BE2C (cell line): ENCODE measurements at places on chromosomes 16 and 17.
A peak's percentile ranks its signal among the peaks of the same experiment; 100 is the strongest.

- DNase-seq: no peak
Observed at GRCh38 chr17:28381141-28381825, 9.8 kb downstream of the SARM1 start.

DNA sequence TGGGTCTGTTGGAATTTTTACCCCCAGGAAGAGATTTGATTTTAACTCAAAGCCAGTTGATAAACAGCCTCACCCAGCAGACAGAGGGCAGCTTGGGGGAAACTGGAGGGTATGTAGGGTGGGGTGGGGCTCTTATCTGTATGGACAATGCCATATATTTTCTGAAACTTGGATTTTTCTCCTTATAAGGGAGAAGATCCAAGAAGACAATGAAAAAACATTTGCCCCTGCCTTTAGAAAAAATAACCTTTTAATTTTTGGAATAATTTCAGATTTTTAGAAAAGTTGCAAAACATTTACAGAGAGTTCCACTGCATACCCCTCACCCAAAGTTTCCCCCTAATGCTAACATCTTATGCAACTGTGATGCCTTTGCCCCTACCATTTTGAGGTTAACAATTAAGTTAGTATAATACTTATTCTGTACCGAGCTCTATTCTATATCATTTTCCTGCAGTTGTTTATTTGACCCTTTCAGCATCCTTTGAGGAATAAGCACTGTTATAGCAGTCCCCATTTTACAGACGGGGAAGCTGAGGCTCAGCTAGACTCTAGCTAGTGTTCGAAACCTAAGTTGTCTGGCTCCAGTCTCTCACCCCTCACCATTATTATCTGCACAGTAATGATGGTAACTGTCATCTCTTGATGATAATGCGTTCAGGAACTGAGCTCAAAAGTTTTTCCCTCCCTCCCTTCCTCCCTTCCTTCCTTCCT, 66.4 kb downstream of the PRKCB start:
- DNase-seq: no peak

GRCh38 chr17:57892146-57892819, 42.4 kb upstream of the MRPS23 start:
- peak; percentile 82 for DNase-seq

GRCh38 chr16:69187446-69188235, 677 bp downstream of the SNTB2 start:
- peak; percentile 71 for DNase-seq

DNA sequence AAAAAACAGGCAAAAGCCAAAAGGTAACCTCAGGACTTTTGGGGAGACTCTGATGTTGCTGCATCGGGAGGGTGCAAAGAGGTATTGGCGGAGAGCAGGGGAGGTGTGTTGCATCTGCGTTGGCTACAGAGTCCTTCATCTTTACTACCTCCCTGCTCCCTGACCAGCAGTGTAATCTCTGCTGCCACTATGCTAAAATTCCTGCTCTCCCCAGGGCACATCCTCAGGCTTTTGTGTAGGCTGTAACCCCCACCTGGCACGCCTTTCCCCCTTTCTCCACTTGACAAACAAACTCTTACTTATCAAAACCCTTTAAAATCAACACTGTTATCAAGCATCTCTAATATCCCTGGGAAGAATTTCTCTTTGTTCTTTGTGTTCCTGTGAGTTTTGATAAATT, 435.3 kb downstream of the HAPSTR1 start:
- DNase-seq: no peak

- no peak for DNase-seq
Observed at GRCh38 chr16:53920988-53921387, 217.0 kb downstream of the FTO start.

DNA sequence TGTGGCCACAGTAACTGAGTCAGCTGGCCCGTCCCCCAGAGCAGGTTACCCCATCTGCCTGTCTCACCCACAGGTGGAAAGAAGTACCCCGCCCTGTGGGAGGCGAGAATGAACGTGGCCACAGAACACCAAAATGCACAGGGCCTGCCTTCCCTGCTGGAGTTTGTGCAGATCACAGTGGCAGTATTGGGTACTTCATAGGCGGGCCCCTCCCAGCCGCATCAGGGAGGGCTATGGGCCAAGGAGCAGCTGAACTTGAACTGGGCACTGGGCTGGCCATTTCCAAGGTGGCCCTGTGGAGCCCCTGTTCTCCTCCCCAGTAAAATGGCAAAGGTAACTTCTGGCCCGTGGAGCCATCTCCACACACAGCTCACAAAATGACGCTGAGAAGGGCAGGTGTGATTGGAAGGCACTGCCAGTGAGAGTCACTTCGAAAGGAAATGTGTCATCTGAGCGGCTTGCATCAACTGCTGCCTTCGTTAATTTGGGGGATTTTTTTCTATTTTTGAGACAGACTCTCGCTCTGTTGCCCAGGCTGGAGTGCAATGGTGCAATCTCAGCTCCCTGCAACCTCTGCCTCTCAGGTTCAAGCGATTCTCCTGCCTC, 162.9 kb downstream of the ENGASE start:
- no peak for DNase-seq

GRCh38 chr16:66057057-66057456, 309.4 kb upstream of the CDH5 start:
- no peak for DNase-seq

DNA sequence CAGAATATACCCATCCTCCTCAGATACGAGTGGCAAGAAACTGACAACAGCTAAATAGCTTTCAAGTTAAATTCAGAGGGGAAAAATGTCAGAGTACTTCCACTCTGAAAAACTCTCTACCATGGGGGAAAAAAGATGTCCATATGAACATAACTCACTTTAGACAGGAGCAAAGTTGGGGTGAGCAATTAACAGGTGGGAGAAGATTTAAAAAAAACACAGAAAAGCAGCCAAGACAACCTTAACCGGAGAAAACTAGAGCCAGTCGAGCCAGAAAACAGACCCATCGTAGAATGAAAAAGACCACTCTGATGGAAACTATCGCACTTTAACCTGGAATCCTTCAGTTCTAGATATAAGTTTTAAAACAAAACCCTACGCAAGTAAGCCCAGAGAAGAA, 833 bp downstream of the TERF2 start:
- no peak for DNase-seq

DNA sequence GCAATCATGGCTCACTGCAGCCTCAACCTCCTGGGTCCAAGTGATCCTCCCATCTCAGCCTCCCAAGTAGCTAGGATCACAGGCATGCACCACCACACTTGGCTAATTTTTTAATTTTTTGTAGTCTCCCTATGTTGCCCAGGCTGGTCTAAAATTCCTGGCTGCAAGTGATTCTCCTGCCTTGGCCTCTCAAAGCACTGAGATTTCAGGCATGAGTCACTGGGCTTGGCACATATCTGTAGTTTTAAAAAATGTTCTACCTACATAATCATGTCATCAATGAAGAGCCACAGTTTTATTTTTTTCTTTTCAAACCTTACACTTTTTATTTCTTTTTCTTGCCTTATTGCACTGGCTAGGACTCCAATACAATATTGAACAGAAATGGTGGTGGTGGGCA, 33.1 kb upstream of the COL1A1 start:
- DNase-seq: no peak

DNA sequence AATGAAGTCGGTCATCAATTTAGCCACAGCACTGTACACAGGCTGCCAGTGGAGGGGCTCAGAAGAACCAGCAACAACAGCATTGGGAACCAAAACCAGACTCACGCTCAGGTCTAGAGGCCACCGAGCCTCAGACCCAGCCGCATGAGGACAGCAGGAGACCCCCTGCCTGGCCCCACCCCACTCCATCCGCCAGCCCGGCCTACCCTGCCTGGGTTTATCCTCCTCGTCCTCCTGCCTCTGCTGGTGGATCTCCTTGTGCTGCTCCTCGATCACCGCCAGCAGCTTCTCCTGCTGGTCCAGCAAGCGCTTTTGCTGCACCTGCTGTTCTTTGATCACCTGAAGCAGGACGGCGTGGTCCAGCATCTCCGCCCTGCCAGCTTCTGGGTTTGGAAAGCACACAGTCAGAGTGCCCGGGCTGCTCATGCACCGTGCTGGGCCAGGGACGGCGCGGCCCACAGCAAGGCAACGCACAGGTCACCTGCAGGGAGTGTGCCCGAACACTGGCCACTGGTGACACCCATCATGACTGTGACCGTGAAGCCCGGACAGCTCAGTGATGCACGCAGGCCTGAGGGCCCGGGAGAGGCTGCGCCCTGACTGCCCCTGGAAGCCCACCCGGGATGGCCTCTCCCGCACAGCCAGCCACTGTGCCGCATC, 7.7 kb downstream of the NDUFAF8 start:
- peak; percentile 19 for DNase-seq

DNA sequence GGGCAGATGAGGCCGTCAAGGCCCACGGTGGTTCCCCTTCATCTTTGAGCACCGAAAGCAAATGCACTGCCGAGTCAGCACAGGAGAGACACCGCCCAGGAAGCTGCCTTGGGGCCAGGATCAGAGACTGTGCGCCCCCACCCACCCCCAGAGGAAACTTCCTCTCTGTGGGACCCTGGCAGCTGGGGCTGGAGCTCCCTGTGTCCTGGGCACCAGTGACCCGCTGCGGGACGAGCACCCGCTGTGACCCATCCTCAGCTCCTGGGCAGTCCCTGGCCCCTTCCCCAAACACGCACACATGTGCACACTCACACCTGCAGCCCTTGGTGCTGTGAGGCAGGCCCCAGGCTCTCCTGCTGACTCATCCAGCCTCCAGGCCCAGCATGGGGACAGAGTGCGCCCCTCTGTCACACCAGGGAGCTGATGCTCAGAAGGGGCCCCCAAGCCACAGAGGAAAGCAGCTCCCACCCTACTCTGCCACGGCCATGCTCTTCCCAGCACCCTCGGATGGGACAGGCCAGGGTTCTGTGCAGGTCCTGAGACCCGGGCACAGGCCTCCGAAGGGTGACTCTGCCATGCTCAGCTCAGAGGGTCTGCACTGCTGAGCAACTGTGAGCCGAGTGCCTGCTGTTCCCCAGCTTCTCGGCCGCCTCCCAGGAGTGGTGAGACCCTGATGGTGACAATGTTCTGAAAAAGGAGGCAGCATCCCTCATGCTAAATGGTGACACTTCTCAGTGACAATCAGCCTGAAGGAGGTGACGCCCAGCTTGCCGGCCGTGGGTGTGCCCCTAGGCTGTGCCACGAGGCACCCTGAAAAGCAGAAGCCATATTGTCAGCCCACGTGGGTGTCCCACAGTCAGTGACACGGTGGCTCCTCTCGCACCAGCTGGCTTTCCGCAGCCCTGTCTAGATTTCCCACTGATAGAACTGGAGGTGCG, 3.6 kb downstream of the PIEZO1 start:
- DNase-seq: no peak

GRCh38 chr17:5352681-5353289, 66.7 kb downstream of the NUP88 start:
- DNase-seq: no peak

GRCh38 chr17:9875441-9875840, 29.6 kb downstream of the RCVRN start:
- DNase-seq: no peak

- peak; percentile 74 for DNase-seq
Observed at GRCh38 chr16:66324815-66325515, 41.5 kb upstream of the CDH5 start.

- no peak for DNase-seq
Observed at GRCh38 chr16:78217276-78217675, 117.8 kb downstream of the WWOX start.

GRCh38 chr17:83190601-83191387, 111.4 kb downstream of the METRNL start:
- no peak for DNase-seq

DNA sequence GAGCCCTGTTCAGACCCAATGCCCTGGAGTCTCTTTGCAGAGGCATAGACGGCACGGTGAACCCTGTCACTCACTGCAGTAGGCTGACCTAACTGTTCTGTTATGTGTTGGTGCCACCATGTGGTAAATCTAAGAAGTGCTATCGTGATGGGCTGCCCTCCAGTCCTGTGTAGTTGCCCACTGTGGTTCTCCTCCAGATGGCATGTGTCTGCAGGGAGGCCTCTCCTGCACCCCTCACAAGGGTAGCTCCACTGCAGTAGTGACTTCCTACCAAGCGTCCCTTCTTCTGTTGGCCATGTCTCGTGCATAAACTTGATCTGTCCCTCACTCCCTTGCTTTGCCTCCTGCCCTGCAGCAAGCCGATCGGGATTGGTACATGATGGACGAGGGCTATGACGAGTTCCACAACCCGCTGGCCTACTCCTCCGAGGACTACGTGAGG, 5.8 kb downstream of the DHX38 start:
- peak; percentile 70 for DNase-seq

- no peak for DNase-seq
Observed at GRCh38 chr17:55395803-55396505, 25.7 kb downstream of the MMD start.

DNA sequence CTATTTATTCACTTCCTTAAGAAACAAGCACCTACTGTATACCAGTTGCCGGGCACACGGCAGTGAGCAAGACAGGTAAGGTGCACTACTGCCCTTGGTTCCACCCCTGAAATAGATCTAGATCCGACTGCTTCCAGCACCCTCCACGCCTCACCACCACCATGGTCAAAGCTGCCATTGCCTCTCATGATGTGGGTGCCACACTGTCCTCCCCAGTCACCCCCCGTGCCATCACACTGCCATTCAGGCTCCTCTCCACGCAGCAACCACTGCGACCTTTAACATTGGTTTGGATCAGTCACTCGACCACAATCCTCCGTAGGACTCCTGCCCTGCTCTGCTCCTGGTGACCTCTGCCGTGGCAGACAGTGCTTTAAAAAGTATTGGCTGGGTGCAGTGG, 226.8 kb downstream of the CPPED1 start:
- no peak for DNase-seq

- no peak for DNase-seq
Observed at GRCh38 chr17:45251931-45252330, 10.0 kb downstream of the SPATA32 start.

DNA sequence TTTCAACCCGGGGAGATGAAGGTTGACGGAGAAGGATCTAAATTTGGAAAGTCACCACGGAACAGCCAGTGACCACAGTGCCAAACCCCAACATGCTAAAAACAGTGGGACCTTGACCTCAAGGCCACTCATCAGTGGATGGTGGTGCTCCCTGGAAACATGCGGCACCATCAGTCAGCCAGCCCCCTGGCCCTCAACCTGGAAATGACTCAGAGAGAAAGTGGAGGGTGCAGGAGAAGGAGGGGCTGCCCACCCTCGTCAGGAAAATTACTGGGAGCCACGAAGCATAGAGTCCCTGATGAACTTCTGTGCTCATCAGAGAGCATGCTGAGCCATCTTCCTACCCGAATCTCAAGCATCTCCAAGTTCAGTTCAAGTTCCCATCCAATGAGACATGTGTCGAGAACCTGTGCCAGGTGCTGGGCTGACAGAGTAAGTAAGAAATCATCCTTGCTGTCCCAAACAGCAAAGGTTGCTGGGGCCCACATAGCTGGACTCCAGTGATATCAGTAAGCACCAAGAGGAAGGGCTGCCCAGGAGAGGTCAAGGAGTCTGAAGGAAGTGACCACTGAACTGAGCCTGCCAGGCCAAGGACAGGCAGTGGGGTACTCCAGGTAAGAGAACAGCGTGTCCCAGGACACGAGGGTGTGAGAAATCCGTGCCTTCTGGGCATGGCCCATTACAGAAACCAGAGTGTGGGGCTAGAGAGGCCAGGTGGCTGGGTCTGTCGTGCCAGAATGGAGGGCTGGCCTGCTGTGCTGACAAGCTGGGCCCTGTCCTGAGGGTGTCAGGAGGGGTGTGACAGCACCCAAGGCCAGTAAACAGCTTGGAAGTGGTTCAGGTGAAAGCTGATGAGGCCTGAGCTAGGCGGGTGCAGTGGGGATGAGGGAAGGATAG, 5.2 kb downstream of the PECAM1 start:
- DNase-seq: no peak

GRCh38 chr17:77735081-77735565, 223.4 kb upstream of the TNRC6C start:
- DNase-seq: peak; percentile 53
